ENCODE measurements at places on chromosomes 7 and 10.

DNA sequence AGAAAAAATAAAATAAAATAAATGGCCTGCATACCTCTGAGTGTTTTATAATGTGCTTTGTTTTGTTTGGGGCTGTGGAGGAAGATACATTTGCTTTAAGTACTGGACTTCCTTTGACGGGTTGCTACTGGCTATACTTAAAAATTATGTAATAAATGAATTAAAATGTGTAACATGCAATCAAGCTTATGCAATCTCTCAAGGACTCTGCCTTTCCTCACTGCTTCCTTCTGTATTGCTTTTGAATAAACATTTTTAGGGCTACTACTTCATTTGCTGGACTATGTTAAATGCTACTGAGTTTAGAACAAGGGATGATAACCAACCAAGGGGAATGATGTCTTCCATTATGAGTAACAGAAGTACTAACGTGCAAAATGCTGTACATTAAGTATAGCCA is 91.6 kb downstream of the ETV1 start:
- DNase-seq, result no peak

GRCh38 chr7:124171068-124171467 is 138.2 kb upstream of the TMEM229A start:
- DNase-seq, result no peak

DNA sequence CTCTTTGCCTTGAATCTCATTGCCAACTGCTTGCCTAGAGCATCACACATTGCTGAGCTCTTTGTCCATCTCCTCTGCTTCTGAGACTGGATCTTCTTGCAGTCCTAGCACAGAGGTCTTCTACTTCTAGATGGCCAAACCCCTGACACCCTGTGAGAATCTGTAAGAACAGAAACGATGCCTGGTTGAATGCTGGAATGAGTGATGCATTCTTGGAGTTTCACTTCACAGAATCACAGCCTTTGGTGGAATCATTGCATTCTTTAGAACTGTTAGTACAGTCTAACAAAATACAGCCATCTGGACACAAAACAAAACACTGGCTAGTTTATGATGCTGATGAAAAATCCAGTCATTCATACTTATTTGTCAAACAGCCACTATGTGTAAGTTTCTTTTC is 141.7 kb upstream of the ITGB1 start:
- no peak for DNase-seq

GRCh38 chr10:116772909-116773705 is 30.7 kb upstream of the HSPA12A start:
- no peak for DNase-seq

DNA sequence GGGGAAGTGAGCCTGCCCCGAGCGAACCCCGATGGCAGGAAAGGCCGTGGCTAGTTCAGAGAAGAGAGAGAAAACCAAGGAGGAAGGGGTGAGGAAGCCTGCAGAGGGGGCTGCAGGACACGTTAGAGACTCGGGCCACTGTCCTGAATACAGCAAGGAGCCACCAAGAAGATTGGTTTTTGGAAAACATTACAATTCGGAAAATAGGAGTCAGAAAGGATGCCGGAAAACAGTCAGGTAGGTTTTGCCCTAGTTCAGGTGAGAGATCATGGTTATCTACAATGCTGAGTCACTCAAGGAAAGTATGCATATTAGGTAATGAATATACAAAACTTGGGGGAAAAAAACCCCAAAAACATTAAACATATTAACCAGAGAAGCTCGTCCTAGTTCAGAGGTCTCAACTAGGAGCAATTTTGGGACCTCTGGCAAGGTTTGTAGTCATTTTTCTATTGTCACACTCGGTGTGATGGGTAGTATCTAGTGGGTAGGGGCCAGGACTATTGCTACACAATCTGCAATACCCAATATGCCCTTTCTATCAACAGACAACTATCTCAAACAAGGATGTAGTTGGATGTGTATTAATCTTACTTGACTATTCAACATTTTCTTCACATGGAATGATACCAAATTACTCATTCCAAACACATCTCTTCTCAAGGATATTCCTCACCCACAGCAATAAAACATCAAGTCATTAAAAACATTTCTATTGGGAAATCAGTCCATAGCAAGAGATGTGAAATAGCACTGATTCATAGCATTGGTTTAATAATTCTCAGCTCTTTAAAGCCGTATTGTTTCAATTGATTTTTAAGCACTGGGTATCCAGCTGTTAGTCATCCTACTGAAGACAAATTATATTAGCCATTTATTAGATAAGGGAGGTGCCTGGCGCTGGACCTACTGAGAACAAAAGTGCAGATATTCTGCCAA is 74.4 kb upstream of the RSU1 start:
- no peak for DNase-seq

- no peak for DNase-seq
Measured at GRCh38 chr10:133441780-133442179, 12.0 kb upstream of the SCART1 start.

GRCh38 chr7:14691597-14692203 is 210.9 kb downstream of the DGKB start:
- peak; percentile 11 for DNase-seq

- no peak for DNase-seq
Measured at GRCh38 chr7:157925383-157925875, 588.6 kb downstream of the DNAJB6 start.

DNA sequence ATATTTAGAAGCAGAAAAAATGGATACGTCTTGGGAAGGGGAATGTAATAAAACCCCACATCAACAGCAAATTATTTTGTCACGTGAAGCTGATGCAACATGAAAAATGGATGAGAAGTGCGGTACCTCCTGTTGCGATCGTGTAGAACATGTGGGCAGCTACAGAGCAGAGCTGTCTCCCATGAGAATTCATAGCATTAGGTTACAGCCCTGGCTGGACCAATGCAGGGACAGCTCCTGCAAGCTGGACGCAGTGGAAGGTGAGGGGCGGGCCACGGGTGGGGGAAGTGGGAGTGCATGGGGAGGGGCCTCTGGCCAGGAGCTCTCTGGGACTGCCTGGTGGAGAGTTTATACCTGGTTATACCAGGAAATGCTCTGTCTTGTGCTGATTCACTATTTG is 120.3 kb downstream of the GATA3 start:
- DNase-seq, result no peak

- no peak for DNase-seq
Measured at GRCh38 chr7:11035661-11036060, 62.0 kb downstream of the PHF14 start.

DNA sequence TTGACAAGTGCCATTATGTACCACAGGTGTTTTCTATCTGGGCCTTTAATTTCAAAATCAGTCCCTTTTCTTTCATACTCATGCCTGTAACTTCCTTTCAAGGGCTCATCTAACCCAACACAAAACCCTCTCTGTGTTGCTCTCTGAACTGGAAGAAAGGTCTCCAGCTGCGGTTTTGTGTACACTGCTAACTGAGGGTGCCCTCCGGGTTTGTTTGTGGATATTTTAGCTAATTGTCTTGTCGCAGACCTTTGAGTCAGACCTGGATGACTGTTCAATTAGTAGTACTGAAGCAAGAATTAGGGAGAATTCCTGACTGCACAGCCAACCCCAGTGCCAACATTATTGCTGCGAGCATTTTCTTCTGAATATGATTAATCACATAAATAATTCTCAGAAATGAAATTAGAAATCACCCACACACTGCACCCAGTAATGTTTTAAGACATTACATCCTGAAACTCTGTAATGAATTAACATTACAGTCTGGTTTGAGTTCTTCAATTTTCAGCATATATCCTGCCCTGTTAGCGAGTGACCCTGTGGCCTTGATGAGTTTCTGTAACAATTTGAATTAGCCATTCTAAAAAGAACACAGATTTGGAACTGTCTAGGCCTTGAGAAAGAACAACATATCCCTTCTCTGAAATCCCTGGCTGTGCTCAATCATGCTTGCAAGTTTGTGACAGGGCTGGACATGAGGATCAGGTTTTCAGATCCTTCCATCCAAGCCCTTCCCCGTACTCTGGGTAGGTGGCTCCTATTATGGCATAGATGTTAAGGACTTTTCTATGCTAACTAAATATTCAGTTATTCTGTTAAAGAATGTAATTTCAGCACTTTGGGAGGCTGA is 460.1 kb downstream of the PLXDC2 start:
- DNase-seq, result no peak

DNA sequence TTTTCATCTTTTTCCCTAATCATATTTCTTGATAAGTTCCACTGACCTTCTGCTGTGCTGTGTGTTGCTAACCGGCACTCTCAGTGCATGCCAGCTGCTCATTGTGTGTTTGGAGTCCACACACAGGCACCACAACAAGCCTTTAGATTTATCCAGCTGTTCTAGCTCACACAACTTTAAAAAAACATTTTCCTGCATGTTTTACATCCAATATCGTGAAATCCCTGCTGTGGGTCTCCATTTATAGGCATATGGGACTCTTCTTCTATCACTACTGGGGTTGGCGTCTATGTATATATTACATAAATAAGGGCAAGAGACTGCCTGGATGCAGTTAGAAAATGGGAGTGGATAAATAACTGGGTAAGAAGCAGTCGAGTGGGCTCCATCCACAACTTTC is 183.6 kb upstream of the ADARB2 start:
- DNase-seq, result no peak

DNA sequence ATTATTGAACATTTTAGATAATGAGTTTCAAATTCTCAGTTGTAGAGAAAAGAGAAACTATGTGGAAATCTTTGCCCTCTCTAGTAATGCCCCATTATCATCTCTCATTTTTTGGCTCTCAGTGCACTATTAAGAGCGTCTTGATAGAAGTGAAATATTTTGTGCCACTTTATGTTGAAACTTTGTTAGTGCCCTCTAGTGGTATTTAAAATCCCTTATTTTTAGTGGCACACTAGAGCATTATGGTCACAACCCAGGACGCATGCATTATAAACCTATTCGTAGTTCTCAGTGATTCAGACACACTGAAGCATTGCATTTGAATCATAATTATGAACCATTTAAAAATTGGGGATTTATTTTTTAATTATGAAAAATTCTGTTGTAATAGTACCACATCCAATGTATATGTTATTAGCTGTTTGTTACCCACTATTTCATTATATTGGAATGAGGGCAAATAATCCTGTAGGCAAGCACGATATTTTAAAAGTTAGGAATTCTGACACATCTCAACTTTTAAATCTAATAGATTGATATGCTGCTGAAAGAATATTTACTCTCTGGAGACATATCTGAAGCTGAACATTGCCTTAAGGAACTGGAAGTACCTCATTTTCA is 21.9 kb downstream of the PDCD4 start:
- no peak for DNase-seq

- no peak for DNase-seq
Measured at GRCh38 chr10:131311661-131312477, at the start of gene TCERG1L. Gene TCERG1L (minus strand): TSS chr10:131311721. CDS start chr10:131311635, 86 bp downstream.

- DNase-seq, result no peak
Measured at GRCh38 chr7:158479021-158479663, 108.5 kb downstream of the PTPRN2 start.

GRCh38 chr7:91286432-91286831 is 22.2 kb downstream of the FZD1 start:
- no peak for DNase-seq

- no peak for DNase-seq
Measured at GRCh38 chr7:54278847-54279246, 263.3 kb upstream of the VSTM2A start.

DNA sequence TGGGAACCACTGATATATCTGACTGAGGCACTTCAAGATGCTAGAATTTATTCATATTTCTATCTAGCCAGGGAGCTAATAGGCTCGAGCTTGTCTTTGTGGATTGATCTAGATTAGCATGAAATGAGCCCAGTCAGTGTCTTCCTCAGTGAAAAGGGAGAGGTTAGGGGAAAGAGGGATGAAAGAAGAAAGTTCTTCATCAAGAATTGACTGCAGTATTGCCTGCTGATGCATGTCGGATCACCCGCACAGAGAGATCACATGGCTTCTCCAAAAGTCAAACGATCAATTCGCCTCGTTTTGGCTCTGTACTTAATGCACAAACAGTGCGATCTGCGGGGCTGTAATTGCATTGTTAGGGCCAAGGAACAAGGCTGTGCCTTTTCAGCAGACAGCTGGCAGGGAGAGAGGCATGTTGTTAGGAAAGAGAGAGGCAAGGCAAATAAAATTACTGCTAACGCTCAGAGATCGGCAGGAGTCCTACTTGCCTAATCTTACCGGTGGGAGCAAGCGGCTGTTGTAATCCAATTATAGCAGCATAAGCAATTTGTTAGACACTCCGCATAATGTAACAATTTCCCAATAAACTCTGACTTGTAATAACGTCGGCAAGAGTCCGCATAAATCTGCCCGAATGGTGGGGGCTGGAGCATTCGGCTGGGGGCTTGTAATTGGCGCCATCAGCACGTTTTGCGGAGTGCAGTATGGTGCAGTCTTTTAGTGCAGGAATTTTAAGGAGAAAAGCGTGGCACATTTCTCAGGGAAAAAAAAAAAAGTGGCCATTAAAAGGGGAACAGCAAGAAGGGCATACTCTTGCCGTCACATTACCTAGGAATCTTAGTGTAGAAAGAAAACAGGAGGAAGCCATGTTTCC is 102.1 kb downstream of the POLL start:
- no peak for DNase-seq

DNA sequence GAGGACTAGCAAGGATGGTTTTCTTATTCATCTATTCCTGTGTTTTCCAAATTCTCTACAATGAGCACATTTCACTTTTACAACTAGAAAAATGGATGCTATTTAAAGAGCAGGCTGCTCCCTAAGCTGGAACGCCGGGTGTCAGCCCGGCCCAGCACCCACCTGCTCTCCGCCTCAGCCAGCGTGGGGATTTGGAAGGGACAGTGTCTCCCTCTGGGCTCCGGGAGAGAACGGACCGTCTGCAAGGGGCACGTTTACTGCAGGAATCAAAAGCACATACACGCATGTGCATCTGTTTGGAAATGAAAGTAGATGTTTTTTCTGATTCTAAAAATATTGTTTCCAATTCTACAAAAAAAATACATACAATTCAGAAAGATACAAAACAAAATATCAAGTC is 2.3 kb upstream of the JAKMIP3 start:
- DNase-seq, result no peak

- no peak for DNase-seq
Measured at GRCh38 chr7:156881679-156882078, 11.3 kb downstream of the LMBR1 start.

- no peak for DNase-seq
Measured at GRCh38 chr10:99330347-99330924, 1.3 kb downstream of the CNNM1 start.

GRCh38 chr10:103592186-103593021 is 98.9 kb downstream of the NEURL1 start:
- DNase-seq, result no peak

GRCh38 chr10:101091546-101092290 is 29.9 kb downstream of the KAZALD1 start:
- DNase-seq, result no peak
